ENCODE measurements at places on chromosomes 1 and 21. TPM values are rescaled to one million over a fixed set of nuclear protein-coding genes. Genes with fewer than 3 reads are reported as not detected.

GRCh38 chr1:36751525-36751924 lies 268.8 kb upstream of the CSF3R start:
- DNase-seq = no peak

Gene TUFT1
- 9.7 TPM for total RNA-seq

Gene RAD54L
- 2.6 TPM for total RNA-seq

DNA sequence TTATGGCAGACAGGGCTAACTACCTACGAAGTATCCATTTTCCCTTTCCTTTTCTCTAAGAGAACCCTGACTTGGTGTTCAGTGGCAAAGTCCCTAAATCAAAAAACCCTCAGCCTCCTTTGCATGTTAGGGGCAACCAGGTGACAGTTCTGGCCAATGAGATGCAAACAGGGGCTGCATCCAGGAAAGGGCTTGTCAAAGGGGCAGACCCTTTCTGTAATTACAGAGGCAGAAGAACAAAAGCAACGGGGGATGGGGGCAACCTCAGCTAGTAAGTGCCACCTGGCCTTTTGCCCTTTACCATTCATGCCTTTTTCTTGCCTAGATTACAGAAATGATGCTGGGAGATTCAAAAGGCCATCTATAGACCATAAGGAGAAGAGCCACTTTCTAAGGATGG lies 34.4 kb downstream of the GLUL start:
- DNase-seq = no peak

Gene MAN1C1
- total RNA-seq = 18.2 TPM

Gene RAB4A
- total RNA-seq = 33.5 TPM

GRCh38 chr1:145714524-145715111 lies 4.7 kb upstream of the CD160 start:
- DNase-seq = no peak

GRCh38 chr1:117286145-117286544 lies 75.4 kb upstream of the VTCN1 start:
- no peak for DNase-seq

Gene FCRLA
- 0.48 TPM for total RNA-seq

DNA sequence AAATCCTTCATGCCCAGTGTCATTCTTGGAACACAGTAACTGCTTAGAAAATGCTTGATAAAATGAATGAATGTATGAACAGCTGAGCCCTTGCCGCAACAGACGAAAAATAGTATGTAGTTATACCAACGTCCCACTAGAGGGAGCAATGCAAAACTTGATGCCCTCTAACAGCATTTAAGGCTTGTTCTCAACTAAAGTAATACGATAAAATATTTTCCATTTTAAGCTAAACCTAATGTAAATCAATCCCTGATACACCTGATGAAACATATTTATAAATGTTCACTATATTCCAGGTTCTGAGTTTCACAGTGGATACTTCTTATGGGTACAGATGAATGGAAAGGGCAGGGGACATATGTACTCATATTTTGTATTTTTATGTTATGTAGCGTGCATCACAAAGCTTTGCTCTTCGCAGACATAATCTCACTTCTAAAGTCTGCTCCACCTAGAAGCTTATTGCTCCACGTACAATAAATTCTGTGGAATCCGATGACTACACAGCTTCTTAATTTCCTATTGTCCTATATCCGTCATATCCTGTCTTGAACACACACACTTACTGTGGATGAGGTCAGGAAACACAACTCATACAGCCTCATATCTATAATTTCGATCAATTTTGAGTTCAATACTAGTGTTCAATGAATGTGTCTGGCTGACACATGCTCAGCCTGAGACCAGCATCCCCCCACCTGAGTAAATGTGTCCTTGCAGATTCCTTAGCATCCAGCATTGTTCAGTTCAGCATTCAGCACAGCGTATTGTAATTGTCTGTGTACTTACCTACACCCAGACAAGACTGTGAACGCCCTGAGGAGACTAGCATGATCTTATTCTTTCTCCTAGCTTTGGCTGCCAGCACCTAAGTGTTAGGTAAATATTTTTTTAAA lies 4.4 kb upstream of the UTP25 start:
- DNase-seq = no peak

Gene HSF2BP
- 1.1 TPM for total RNA-seq

DNA sequence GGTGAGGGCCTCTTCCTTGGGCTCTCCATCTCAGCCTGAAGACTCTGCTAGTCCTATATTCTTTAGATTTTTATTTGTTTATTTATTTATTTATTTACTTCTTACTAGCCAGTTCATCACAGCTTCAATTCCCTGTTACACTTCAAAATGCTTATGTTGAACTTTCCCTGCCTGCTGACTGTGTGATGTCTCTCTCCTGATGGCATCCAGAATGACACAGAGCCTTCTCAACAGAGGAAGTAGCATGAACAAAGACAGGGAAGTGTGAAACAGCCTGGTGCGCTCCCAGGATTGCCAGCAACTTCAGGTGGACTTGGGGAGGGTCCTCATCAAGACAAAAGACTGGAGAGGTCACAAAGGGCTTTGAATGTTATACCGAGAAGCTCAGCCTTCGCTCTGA lies 4.3 kb upstream of the IPO13 start:
- DNase-seq = no peak

- DNase-seq = no peak
These were observed 23.0 kb upstream of the WLS start for GRCh38 chr1:68255301-68255700.

- no peak for DNase-seq
These were observed 138.3 kb upstream of the ETS2 start for GRCh38 chr21:38667291-38667870.

GRCh38 chr21:33039536-33039935 lies 13.8 kb downstream of the OLIG2 start:
- no peak for DNase-seq

DNA sequence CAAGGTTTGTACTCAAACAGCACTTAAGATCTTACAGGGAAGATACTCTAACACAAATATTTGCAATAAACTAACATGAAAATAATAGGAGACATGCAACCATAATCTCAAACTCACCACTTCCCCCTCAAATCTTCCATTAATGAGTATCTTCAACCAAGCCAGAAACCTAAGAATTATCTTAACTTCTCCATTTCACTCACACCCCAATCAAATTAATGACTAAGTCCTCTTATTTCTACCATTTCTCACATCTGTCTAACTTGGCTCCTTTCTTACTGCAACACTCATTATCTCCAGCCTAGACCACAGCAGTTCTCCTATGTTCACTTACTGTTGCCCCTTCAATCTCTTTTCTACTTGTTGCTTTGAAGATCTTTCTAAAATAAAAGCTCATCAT lies 10.4 kb downstream of the RBBP5 start:
- no peak for DNase-seq

Gene SPRR5
- not detected for total RNA-seq

DNA sequence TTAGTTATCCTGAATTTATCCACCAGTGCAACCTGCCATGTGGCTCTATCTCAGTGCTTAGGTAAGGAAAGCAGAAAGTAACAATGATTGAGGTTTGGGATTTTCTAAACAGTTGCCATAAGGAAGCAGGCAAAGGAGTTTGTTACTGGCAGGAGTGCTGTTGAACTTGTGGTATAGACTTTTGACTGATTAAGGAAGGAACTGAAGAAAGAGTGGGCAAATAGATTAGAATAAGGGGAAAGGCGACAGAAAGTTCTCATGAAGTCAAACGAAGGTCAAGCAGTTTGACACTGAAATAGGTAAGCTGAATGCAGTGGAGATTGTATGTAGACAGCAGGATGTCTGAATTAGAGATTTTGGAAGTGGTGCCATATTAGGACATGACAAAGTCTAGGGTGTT lies 24.2 kb upstream of the CR2 start:
- DNase-seq = no peak

DNA sequence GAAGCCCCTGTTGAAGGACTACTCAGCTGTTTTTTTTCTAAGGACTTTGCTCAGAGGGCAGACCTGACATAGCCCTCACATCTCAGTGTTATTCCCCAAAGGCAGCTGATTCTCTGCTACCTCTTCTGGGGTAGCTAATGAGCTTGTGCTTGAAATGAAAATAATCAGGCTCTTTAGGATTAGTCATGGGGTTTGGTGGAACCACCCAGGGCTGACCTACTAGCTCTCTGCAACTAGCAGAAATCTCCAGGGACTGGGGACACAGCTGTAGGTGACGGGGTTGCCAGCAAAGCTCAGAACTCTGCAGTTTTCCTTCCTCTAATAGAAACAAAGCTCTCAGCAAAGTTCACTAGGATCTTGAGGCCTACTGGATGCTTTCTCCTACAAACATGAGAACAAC lies 106.4 kb upstream of the BCL9 start:
- DNase-seq = no peak

- DNase-seq = no peak
These were observed 160.5 kb downstream of the LRRC7 start for GRCh38 chr1:69728206-69728605.

DNA sequence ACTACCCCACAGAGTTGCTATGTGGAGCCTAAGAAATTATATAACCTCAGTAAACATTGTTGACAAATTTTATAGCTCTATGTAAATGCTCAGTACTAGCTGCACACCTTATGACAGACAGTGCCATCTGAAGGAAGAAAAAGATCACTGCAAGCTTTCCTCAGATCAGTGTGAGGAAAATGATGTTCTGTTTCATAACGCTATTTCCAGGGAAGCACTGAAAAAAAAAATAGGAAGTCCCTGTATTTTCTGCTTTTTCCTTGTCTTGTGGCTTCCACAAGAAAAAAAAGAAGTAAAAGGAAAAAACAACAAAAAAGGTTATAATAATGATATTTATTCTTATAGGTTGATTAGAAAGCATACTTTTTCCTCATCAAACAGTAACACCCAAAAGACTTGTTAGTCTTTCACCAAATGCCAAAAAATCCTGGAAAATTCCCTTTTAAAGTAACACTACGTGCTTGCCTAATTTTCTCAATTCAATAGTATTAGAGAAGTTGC lies 23.2 kb downstream of the LYST start:
- no peak for DNase-seq

DNA sequence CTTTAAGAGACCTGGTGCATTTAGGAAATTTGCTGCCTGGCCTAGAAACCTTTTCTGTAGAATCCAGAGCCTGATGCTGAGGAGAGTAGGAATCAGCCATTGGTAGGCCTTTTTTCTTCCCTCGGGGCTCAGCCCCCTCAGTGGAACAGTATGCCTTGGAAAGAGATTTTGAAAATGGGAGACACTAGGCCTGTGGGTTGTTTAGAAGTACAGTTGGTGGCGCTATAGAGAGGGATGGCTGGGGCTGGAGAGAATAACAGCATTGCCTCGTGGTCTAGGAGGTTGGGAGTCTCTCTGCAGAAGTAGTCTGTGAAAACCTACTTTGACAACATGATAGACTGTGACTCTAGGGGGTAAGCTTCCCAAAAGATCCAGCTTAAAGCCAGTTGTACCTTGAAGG lies 8.2 kb downstream of the KIF2C start:
- DNase-seq = no peak

GRCh38 chr1:228081578-228082213 lies 812 bp upstream of the ARF1 start:
- DNase-seq = no peak

GRCh38 chr1:5509664-5510452 lies 482.4 kb downstream of the NPHP4 start:
- DNase-seq = no peak

DNA sequence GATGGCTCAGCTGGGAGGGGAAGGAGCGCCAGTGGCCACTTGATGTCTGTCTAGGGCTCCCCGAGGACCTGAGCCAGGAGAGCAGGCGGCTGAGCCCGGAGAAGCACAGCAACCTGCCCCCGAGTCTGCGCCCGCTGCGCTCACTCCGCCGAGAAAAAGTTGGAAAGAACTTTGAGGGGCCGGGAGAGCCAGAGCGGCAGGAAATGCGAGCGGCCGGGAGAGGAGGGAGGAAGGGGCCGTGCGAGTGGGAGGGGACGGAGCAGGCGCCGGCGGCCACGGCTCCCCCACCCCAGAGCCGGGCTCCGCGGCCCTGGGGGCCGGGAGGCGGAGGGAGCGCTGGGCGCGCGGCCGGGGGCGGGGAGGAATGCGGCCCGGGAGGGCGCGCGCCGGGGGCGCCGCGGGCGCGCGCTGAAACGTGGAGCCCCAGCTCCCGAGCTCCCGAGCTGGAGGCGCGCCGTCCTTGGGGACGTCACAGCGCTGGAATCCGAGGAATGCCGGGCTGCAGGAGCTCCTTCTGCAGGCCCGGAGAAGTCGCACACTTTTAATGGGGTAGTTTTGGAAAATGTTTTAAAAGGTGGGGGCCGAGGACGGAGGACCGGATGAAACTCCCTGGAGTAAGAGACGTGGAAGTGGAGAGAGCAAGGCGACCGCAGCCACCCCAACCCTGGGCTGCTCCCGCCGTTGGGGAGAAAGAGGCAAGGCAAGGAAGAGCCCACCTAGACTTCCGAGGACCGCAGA lies at the start of gene PTPN14:
PTPN14 (minus strand) TSS at position 167 of the 738 bp plus-strand sequence. CDS start 86,799 bp downstream, outside the sequence.
- DNase-seq = peak; percentile 78

Gene RORC
- 1.6 TPM for total RNA-seq

Gene TMEM201
- total RNA-seq = 4.4 TPM

DNA sequence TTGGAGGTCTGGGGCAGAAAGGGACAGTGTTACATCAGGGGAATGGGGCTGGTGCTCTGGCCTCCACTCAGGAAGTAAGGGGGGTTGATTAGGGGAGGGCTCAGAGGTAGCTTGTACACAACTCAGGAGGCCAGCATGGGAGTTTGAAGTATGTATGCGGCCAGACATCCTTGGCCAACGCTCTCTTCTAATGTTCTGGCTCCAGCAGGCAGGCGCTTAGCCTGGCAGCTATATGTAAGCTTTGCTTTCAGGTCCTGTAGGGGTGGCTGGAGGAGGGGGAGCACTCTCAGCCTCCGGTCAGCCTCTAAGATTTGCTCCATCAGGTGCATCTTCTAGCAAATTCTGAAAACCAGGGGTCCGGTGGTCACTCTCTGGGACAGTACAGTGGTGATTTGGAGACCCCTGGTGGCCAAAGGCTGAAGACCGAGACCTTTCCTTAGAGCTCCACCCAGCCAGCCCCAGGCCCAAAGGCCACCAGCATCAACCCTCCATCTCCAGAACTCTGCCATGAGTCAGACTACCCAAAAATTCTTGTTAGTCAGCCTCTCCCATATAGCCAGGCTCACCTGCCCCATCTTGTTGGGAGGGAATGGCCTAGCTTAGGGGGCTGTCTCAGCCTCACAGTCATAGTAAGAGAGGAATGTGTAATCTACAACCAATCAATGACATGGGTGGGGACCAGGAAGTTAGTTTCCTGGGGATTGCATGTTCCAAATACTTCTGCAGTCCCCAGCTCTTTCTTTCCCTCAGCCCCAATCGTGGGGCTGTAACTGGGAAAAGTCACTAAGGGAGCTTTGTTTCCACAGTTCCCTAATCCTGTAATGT lies 9.7 kb upstream of the COL8A2 start:
- DNase-seq = no peak

- DNase-seq = no peak
These were observed 37.2 kb downstream of the RIMS3 start for GRCh38 chr1:40627987-40628902.

DNA sequence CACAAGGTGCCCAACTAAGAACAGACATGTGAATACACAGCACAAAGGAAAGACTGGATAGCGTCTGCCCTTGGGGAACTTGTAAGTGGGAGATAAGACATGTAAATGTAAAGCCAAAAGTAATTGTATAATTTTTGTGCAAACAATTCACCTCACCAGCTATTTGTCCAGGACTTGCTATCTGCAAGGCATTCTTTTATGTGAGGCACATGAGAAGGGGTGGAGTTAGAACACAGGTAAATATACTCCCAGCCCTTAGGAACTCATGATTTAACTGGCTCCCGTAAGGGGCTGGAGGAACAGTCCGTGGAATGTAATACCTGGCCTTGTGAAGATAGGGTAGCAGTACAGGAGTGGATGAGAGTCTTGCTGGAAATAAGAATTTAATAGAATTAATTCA lies 61.3 kb downstream of the CDK18 start:
- DNase-seq = no peak

GRCh38 chr1:158059984-158060383 lies 66.5 kb downstream of the KIRREL1 start:
- DNase-seq = no peak

All from urinary bladder (tissue), 4 donors.